ENCODE measurements at places on chromosomes 12 and 14.

DNA sequence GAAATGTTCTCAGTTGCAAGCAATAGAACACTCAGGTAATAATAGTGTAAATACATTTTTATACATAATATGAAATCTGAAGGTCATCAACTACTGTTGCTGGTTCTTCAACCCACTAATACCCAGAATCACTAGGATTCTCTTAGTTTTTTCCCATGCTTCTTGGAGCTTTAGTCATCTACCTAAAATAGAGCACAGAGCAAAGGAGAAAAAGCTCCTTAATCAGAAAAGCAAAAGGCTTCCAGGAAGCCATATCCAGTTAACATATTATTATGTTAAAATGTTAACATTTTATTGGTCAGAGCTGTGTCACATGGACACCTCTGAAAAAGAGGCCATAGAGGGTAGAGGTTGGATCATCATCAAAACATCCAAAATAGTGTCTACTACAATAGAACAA is 57.0 kb downstream of the CCER1 start:
- no peak for DNase-seq

- DNase-seq: no peak
Observed at GRCh38 chr14:77822307-77822706, 22.4 kb downstream of the ADCK1 start.

- no peak for DNase-seq
Observed at GRCh38 chr14:98941481-98941880, 330.5 kb downstream of the BCL11B start.

DNA sequence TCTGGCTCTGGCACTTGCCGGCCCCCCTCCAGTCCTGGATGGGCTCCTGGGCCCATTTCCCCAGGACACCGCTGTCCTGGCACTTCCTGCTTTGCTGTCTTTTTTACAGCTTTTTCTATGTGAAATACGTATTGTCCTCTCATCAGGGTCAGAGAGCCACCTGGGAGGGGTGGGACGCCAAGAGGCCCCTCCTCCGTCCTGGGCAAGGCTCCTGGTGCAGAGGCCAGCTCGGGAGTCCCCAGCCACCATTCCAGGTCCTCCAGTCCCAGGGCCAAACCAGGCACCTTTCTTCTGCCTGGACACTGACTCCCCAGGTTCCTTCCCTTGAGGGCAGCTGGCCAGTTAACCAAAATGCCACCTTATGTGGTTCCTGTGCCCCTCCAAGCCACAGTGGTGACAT is 22.8 kb downstream of the ARL6IP4 start:
- no peak for DNase-seq

- no peak for DNase-seq
Observed at GRCh38 chr12:23867794-23868193, 81.7 kb downstream of the SOX5 start.
